Ecto neural progenitor cell (in vitro differentiated cells): ENCODE measurements at places on chromosomes 16 and 17.

GRCh38 chr17:42274253-42274542 lies 2.0 kb downstream of the STAT5B start:
- no peak for DNase-seq

GRCh38 chr17:2847381-2848333 lies 51.4 kb downstream of the RAP1GAP2 start:
- DNase-seq, result no peak

GRCh38 chr16:57972306-57972705 lies 1.4 kb upstream of the CNGB1 start:
- DNase-seq, result no peak

- no peak for DNase-seq
These were observed 119.8 kb downstream of the PRKCA start for GRCh38 chr17:66422186-66422585.

GRCh38 chr16:85464383-85465305 lies 148.5 kb upstream of the GSE1 start:
- DNase-seq, result no peak

- no peak for DNase-seq
These were observed 1.5 kb downstream of the NMRAL1 start for GRCh38 chr16:4472880-4473279.

GRCh38 chr16:85829171-85829719 lies 29.8 kb downstream of the COX4I1 start:
- no peak for DNase-seq

GRCh38 chr16:72937916-72938794 lies 109.8 kb downstream of the ZFHX3 start:
- DNase-seq, result no peak

GRCh38 chr17:78709119-78709681 lies 72.9 kb downstream of the CYTH1 start:
- no peak for DNase-seq

- peak; percentile 65 for DNase-seq
These were observed 19.0 kb downstream of the HEATR9 start for GRCh38 chr17:35849469-35850348.

DNA sequence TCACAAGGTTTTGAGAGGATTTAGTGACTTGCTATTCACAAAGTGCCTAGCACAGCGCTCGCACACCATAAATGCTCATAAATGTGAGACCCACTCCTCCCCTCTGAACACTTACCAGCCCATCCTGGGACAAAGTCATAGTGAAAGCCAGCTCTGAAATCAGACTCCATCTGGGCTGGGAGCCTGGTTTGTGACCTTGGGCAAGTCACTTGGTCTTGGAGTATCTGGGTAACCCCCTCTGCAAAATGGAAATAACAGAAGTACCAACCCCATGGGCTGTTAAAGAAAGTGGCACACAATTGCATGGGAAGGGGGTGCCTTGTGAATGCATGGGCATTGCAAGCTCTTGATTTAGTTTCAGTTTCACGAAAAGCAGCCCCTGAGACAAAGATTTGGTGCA lies 104.7 kb upstream of the CDH5 start:
- DNase-seq, result no peak

DNA sequence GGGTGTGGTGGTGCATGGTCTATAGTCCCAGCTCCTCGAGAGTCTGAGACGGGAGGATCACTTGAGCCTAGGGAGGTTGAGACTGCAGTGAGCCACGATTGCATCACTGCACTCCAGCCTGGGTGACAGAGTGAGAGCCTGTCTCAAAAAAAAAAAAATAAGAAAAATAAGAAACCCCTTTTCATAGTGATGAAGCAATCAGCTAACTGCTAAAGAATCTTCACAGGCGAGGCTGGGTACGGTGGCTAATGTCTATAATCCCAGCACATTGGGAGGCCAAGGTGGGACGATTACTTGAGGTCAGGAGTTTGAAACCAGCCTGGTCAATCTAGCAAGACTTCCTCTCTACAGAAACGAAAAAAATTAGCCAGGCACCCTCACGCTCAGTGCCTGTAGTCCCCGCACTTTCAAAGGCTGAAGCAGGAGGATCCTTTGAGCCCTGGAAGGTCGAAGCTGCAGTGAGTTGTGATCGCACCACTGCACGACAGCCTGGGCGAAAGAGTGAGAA lies 760 bp downstream of the SLFN12L start:
- DNase-seq, result peak; percentile 32

DNA sequence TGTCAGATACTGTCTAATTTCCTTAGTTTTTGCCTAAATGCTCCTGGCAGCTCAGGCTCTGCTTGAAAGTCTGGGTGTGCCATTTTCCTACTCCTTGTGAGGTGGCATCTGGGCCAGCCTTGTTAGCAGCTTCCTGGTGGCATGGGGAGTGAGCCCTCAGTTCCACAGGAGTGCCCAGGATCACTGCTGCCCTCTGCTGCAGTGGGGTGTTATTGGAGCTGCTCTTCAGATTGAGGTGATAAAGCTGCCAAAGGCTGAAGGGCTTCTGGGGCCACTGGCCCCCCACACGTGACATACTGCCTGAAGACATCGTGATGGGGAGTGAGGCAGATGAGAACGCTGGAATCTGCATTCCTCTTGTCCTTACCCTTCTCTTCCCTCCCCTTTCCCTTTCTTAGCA lies 27.4 kb downstream of the CEP95 start:
- DNase-seq, result no peak

DNA sequence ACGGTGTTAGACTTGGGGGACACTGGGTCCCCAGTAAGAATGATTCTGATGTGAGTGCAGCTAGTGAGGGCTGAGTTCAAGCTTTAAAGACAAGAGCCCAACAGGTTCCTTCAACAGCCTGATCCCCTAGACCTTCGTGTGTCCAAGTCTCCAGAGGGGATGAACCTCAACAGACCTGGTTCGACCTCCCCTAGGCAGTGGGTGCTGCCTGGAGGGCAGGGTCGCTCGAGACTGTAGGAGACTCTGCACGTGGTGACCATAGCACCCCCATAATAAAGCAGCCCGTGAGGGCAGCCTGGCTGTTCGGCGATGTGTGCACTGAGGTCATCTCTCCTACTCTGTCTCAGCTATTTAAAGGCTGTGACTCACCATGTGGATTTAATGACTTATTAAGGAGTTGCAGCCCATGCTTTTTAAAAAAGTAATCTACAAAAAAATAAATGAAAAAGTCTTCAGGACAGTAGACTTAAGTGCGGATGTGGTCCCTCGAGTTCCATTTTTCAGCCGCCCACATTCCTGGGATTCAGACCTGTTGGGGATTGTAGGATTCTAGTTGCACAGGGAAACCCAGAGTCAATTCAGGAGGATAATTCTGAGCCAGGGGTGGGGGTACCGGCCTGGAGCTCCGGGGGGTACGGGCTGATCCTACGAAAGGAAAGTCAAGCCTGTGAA lies 23.4 kb upstream of the METRNL start:
- DNase-seq, result no peak

- no peak for DNase-seq
These were observed 59.1 kb downstream of the NEUROD2 start for GRCh38 chr17:39548494-39549225.

- DNase-seq, result no peak
These were observed 357.6 kb downstream of the UTP18 start for GRCh38 chr17:51617986-51618385.

- DNase-seq, result no peak
These were observed 3.0 kb downstream of the SREBF1 start for GRCh38 chr17:17833658-17834357.

DNA sequence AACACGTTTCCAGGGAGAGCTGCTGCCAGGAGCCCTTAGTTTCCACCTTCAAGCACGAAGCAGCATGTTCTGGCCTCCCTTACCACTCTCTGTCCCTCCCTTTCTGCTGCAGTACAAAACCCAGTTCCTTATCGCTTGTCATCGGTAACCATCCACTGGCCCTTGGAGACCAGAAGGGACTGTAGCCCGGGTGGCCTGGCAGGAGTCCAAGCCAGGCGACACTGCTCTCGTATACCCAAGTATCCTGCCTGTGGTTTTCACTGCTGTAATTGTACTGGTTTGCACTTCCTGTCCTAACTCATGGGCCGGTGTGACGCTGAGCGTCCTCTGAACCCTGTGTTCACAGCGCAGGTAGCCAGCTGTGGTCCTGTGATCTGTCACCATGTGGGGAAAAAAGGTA lies 81.1 kb downstream of the MAF start:
- no peak for DNase-seq

- no peak for DNase-seq
These were observed 906 bp upstream of the CARMIL2 start for GRCh38 chr16:67644038-67644437.

DNA sequence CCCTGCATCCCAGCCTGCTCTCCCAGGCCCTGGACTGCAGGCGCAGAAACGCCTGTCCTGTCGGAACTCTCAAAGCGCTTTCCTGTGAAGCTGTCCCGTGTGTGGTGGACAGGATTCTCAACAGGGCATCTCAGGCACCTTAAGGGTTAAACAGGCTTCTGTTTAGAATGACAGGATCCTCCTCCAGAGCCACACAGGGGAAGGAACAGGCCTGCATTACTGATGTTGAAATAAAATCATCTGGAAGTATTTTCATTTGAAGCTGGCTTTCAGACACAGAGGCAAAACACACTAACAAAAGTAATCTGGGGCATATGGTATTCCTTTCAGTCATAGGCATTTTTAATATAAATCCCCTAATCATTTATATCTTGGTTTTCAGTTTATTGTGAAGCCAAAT lies 7.4 kb downstream of the HS3ST3A1 start:
- no peak for DNase-seq

- peak; percentile 79 for DNase-seq
These were observed 19.2 kb upstream of the SMIM5 start for GRCh38 chr17:75614006-75614405.

DNA sequence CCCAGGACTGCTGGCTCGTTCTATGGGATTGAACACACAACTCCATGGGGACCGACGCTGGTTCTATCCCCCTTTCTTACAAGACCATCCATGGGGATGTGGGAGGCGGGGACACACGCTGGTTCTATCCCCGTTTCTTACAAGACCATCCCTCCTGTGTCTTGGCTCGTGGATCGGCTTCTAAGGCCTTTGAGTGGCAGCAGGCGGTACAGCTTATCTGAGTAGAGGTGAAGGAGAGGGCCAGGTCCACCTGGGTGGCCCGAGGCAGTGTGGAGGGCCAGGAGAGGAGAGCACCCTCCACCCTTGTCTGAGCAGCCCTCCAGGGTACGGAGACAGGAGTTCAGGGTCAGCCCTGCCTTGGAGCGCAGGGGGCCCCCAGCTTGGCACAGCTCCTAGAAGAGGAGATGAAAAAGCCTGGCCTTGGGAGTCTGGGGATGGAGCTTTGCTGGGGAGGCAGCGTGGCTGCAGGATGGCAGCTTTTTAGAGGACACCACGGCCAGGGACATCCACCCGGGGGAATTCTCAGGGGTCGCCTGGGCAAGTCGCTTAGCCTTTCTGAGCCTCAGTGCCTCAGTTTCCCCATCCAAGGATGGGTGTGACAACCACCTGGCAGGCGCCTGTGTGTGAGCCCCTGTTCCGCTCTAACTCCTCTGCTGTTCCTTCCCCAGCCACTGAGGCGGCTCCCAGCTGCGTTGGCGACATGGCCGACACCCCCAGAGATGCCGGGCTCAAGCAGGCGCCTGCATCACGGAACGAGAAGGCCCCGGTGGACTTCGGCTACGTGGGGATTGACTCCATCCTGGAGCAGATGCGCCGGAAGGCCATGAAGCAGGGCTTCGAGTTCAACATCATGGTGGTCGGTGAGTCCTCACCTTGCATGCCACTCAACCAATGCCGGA lies 341.0 kb downstream of the SEC14L1 start:
- no peak for DNase-seq

DNA sequence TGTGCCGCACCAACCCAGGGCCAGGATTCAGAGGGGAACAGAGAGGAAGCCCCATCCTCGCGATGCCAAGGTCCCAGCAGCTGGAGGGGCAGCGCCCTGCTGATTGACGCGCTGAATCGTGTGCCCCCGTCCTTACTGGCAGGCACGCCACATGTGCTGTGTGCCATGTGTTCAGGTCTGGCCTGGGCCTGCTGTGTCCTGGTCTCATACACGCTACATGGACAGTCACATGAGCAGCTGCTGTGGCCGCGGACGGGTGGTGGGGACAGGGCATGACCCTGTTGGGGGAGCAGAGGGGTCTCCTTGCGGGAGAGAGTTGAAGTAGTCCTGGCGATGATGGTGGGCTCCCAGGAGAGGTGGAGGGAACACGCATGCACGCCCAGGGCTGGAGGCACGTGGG lies 18.0 kb downstream of the CBFA2T3 start:
- DNase-seq, result no peak

- no peak for DNase-seq
These were observed 1.1 kb downstream of the KSR1 start for GRCh38 chr17:27457360-27457715.

DNA sequence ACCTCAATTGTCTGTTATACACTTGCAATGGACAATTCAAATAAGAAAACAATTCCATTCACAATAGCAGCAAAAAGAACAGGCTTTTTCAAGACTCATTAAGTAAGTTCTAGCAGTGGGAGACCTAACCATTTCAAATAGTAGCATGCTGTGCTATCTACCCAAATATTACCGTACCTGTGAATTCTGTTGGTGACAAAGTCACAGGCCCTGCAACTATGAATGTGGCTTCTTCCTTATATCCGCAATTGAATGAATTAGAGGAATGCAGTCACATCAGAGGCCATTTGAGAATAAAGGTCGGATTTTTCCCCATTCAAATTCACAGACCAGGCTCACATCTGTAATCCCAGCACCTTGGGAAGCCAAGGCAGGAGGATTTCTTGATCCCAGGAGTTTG lies 800 bp upstream of the NME4 start:
- DNase-seq, result no peak

DNA sequence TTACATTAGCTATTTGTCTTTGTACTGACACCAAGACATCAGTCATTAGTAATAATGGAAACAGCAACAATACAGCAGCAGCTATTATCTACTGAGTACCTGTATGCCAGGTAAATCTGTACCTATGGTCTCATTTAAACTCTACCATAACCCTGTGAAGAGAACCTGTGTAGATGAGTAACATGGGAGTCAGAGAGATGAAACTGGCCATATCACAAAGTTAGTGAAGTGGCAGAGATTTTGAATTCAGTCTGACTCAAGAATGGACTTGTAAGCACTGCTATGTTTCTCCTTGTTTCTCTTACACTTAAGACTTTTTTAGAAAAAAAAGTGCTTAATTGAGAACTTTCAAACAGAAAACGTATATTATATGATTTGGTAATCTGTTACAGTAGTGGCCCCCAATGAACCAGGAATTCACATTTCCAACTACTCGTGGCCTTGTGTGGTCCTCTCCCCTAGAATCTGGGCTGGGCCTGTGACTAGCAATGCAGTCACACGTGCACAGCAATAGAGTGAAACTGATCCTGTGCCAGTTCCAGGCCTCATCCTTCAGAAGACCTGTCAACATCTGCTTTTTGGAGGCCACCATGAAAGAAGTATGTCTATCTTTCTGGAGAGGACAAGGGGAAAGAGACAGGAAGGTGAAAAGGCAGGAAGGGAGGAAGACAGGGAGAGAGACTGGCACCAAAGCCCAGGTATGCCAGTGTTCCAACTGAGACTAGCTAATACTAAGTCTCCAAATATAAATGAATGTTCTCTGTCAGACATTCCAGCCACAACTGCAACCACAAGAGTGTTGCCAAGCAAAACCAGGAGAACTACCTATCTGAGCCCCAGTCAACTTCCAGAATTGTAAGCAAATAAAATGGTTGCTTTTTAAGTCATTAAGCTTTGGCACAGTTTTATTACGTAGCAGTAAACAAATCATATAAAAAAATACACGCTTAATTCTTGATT lies 12.0 kb downstream of the CRLF3 start:
- DNase-seq, result no peak

GRCh38 chr16:87127766-87128147 lies 189.4 kb downstream of the C16orf95 start:
- no peak for DNase-seq

- peak; percentile 55 for DNase-seq
These were observed 2.8 kb downstream of the RASD1 start for GRCh38 chr17:17493249-17493985.
